GM13977 (cell line): ENCODE measurements at places on chromosomes 1 and 21.

- no peak for DNase-seq
Measured at GRCh38 chr1:50139339-50140181, 30.8 kb downstream of the ELAVL4 start.

DNA sequence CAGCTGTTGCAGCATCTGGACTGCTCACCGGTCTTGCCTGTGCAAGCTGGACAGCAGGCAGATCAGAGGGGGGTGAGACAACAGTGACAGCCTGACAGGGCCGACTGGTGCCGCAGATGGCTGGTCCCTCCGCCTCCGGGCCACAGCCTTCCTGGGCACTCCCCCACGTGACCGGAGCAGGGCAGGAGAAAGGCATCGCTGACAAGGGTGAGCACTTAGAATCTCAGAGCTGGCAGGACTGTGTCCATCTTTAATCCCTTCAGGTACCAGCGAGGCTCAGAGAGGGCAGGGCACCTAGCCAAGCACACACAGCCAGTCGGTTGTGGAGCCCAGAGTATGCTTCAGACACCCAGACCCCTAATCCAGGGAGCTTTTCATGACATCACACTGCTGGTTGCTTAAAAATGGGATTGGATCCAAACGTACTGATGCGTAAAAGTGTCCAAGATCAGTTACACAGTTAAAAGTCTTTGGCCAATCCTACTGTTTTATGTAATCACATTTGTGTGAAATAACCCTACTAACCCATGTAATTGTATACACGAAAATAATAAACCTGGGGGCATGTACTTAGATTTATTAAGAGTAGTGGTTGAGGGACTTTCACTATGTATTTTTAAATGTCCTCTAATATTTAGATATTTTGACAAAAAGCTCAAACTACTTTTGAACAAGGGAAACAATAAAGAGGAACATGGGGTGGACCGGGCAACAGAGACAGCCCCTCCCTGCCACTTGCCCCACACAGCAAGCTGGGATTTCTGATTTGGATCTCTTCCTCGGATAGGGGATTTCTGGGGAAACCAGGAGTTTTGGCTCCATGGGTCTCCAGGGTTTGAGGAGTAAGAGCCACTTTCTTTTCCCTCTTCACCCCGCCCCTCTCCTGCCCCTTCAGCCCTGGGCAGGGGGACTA, 758 bp upstream of the CNTN2 start:
- DNase-seq, result no peak

GRCh38 chr1:238029126-238029525, 138.4 kb upstream of the ZP4 start:
- DNase-seq, result no peak

- no peak for DNase-seq
Measured at GRCh38 chr1:109931189-109931731, 20.6 kb downstream of the CSF1 start.

GRCh38 chr1:245537992-245538391, 383.2 kb downstream of the KIF26B start:
- DNase-seq, result no peak

DNA sequence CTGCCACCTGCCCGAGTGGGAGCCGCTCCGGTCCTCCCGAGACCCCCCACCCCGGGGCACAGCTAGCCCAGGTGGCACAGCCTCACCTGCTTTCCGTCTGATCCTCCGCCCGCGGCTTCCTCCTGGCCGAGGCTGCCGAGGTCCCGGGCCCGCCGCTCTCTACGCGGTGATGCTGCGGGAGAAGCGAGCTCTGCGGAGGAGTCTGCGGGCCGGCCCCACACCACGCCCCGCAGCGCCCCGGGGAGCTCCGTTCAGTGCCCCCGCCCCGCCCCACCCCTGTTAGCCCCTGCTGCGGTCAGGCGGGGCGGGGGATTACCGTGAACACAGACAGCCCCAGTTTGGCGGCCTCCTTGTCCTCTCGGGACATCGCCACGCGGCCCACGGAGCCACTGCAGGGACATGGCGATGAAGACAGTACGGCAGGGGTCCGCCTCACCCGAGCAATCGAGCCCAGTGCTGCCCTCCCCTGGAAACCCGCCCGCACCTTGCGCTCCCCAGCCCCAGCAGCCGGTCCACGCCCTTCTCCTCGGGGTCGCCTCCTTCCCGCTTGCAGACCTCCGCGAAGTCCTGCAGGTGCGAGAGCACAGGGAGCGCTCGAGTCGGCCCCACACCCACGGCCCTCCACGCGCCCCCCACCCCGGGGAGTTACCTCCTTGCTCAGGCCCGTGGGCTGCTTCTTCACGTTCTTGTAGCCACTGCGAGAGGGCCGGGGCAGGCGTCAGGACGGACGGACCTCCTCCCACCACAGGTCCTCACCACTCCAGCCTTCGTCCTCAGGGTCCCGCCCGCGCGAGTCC, 933 bp downstream of the C1orf35 start:
- DNase-seq, result peak; percentile 82

DNA sequence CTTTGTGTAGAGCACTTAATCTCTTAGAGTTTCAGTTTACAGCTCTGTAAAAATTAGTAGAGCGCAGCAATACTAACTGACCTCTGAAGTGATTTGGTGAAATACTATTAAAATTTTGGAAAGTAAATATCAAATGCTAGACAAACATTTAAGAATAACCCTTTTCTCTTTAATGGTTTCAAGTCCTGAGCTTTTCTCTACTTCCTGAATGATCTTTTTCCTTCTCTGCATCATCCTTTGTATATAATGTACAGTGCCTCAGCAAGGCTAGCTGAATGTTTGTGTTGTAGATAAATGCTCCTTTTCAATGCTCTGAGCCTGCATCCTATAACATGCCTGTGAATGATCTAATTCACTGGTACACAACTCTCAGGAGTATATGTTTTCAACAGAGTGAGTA, 272.9 kb downstream of the ADGRL2 start:
- no peak for DNase-seq

DNA sequence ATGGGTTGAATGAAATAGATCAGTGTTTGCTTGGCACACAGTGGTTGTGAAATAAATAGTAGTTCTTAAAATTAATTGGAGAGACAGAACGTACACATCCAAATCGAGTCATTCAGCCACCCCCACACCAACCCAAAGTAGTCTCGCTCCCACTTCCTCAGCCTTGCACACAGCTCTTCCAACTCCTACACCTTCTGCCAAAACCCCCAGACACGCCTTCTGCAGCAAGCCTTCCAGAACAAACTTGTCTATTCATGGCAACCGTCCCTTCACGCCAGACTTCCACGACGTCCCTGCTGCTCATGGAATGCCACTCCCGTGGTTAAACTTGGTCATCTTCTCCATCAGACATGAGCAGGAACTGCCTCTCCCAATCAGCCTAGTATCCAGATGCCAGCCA, 37.5 kb upstream of the RD3 start:
- no peak for DNase-seq

- no peak for DNase-seq
Measured at GRCh38 chr1:186984959-186985358, 156.2 kb downstream of the PLA2G4A start.

DNA sequence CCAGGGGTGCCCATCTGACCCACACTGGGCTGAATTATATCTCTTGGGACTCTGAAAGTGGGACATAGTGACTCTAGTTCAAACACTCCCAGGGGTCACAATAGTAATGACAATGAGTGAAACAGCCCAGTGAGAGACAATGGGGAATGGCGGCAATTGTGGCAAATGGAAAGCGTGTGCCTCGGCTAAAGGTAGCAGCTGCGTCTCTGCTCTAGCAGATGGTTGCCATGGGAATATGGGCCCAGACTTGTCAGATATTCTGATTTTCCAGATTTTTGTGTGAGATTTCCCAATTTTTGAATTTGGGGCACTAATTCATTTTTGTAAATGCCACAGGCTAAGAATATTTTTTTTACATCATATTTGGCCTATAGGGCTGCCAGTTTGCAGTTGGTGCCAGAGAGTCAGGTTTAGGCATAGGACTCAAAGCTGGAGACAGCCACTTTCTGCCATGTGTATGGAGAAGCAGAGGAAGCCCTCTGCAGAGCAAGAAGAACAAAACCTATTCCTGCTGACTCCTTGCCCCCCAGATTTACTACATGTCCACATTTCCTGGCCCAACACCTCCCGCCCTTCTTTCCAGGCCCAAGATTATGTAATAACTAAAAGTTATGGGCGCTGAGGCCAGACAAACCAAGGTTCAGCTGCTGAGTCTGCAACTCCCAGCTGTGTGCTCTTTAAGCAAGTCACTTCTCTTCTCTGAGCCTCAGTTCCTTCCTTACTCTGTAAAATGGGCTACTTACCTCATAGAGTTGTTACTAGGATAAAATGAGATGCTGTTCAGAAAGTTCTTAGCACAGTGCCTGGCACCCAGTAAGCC, 21.6 kb upstream of the PTP4A2 start:
- DNase-seq, result no peak

- DNase-seq, result no peak
Measured at GRCh38 chr1:9435153-9435636, 104.1 kb upstream of the SLC25A33 start.

DNA sequence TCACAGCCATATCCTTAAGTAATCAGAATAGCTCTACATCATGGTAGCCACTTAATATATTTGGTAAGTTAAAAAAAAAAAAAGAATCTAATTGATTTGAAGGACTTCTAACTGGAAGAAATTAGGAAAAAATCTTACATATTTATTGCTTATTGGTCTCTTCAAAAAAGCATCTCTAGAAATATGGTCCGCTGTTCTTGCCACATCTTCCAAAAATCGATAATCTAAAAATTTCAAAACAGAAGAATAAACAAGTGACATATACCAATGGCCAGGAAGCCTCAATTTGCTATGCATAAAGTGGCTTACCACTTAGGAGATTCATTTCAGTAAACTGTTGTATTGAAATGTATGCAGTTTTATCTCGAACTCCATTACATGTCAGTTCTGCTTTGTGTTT, 2.3 kb downstream of the ZNHIT6 start:
- DNase-seq, result no peak

DNA sequence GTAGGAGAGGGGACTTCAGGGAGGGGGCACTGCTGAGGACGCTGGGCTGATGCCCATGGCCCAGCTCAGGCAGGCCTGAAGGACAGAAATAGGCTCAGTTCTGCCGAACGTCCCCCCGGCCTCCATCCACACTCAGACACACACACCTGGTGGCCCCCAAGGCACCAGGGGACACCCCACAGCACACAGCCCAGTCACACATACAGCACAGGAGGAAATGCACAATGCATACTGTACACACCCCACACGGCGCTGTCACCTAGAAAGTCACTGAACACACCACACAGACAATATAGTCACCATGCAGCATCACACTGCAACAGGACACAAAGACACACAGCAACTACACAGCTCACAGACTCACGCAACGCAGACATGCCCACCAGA, 562 bp downstream of the SYTL1 start:
- DNase-seq, result no peak

GRCh38 chr1:88001460-88001859, 672.8 kb downstream of the LMO4 start:
- DNase-seq, result no peak
